ENCODE measurements at places on chromosomes 2 and 18. TPM values are rescaled to one million over a fixed set of nuclear protein-coding genes. Genes with fewer than 3 reads are reported as not detected.

- no peak for DNase-seq
- H3K27ac ChIP-seq, result no peak within 1 kb of the TSS
- H3K4me3 ChIP-seq, result no peak within 1 kb of the TSS
- peaks cover 18% of the 10 kb centered on the region for H3K27me3 ChIP-seq
- H3K4me1 ChIP-seq, result no peaks in the 10 kb centered on the region
Measured at GRCh38 chr2:11533278-11534070, at the start of gene GREB1. Gene GREB1 (plus strand): TSS chr2:11534045. CDS start chr2:11556615, 22,570 bp downstream.

Gene SETBP1
- 7.0 TPM for total RNA-seq

GRCh38 chr2:46701152-46701551, 214.5 kb downstream of the MCFD2 start:
- peaks cover 2% of the 10 kb centered on the region for H3K36me3 ChIP-seq
- peaks cover 34% of the 10 kb centered on the region for H3K4me1 ChIP-seq
- H3K27me3 ChIP-seq, result peaks cover 1% of the 10 kb centered on the region
- no peak for DNase-seq
- H3K27ac ChIP-seq, result no peak overlapping the region
- H3K4me3 ChIP-seq, result no peak overlapping the region

DNA sequence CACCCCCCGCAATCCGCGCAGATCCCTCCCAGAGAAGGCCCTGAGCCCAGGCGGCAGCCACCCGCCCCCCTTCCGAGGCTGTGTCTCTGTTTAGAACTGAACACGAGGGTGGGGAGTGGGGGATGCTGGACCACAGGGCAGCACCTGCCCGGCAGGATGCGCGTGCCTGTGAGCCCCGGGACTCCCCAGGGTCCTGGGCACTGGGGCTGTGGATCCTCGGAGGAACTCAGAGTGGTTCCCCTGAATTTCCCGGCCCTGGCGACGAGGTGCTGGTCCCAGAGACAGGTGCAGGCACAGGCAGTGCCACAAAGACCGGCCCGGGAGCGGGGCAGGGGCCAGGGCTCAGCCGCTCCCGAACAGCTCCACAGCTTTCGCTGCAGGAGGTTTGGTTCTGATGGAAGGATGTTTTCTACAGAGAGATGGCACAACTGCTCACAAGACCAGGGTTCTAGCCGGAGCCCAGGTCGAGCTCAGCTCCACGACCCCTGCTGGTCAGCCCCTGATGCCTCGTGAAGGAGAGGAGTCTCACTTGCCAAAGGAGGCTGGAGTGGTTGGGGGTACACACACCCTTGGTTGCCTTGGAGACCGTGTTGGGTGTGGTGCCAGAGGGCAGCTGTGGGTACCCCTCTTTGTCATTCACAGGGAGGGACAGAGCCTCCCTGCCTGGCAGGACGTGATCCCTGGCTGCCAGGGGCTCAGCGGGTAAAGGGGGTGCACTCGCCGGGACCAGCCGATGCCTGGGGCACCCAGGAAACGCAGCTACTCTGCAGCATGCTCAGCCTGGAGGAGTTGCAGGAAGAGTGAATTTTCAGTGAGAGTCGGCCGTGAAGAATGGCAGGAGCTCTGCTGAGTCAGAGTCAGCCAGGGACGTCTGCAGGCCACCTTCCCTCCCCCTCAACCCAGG, 4.4 kb upstream of the NEU4 start:
- peaks cover 3% of the 10 kb centered on the region for H3K27me3 ChIP-seq
- peak overlapping the region; percentile 60 for H3K27ac ChIP-seq
- H3K4me3 ChIP-seq, result peak overlapping the region; percentile 68
- H3K4me1 ChIP-seq, result peaks cover 17% of the 10 kb centered on the region
- no peaks in the 10 kb centered on the region for H3K36me3 ChIP-seq
- peak; percentile 46 for DNase-seq

DNA sequence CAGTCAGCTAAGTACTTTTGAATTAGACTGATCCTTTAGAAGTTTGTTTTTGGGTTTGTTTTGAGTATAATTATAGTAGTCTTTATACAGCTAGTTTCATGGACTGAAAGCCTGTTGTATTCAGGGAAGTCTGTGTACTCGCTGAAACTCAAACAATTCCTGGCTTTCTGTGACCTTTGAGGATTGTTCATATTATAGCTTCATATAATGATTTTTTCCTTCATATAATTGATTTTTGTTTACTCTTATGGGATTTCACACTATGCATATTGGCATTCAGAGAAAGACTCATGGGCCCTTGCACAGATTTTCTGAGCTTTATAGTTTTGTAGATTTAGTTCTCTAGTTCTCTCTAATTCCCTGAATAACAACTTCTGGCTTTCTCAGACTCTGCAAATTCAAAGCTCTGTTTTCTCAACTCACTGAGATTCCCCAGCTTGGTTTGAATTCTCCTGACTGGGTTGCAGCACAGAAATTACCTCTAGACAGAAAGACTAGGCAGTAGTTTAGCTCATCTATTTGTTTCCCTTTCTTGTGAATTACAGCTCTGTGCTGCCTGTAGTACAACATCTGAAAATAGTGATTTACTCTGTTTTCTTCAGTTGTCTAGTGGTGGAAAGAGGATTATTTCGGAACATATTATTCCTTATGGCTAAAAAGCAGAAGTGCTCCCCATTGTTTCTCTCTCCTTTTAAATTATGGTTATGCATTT, 495.9 kb upstream of the CNTNAP5 start:
- DNase-seq, result no peak
- no peaks in the 10 kb centered on the region for H3K36me3 ChIP-seq

GRCh38 chr2:168355121-168355520, 101.0 kb upstream of the CERS6 start:
- DNase-seq, result no peak
- H3K4me1 ChIP-seq, result peaks cover 30% of the 10 kb centered on the region
- no peaks in the 10 kb centered on the region for H3K36me3 ChIP-seq
- H3K27me3 ChIP-seq, result no peaks in the 10 kb centered on the region

DNA sequence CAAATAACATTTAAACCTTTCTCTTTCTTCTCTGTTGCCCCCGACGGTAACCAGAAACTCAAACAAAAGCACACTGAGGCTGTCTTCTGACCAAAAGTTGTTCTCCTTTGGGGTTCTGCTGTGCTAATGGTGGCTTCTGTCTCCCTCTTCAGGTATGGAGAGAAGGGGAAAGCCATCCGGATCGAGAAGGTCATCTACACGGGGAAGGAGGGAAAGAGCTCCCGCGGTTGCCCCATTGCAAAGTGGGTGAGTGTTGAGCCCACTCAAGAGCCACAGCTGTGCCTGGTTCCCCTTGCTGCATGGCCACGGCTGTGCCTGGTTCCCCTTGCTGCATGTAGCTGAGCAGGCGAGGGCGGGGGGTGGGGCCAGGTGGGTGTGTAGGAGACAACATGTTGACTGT, 67.4 kb downstream of the BOLA3 start:
- DNase-seq, result no peak
- no peak overlapping the region for H3K4me3 ChIP-seq
- peaks cover 31% of the 10 kb centered on the region for H3K36me3 ChIP-seq
- H3K27ac ChIP-seq, result no peak overlapping the region
- H3K27me3 ChIP-seq, result no peaks in the 10 kb centered on the region

DNA sequence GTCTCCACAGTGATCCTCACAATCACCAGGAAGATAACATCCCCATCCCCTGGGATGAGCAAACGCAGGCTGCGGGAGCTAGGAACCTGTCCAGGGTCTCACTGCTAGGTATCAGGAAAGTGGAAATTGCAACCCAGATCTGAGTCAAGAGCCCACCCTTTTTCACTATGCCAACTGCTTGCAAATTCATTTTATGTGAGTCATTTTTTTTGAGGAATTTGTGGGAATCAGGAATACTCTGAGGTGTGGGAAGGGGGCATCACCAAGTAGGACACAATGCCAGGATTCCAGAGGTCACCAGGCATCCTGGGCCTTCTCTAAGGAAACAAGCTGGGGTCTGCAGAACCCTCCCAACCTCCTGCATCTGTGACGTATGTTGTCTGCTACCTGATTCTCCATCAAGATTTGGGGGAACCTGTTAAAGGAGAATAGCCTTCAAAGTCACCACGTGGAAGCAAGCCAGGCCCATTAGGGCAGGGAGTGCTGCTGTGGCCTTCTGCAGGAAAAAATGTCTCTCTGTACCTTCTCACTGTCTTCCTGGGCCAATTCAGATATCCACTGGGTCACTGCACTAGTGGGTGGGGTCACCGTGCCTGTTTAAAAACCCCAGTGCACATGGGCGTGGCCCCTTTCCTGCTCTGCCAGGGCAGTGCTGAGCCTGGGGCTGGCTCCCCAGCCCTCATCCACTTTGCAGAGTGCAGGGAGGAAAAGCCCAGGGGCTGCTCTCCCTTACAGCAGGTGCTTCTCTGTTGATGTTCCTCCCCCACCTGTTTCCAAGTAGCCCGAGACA, 50.2 kb downstream of the MCFD2 start:
- no peaks in the 10 kb centered on the region for H3K4me1 ChIP-seq
- DNase-seq, result no peak
- H3K27ac ChIP-seq, result no peak overlapping the region
- peaks cover 2% of the 10 kb centered on the region for H3K27me3 ChIP-seq
- no peak overlapping the region for H3K4me3 ChIP-seq

DNA sequence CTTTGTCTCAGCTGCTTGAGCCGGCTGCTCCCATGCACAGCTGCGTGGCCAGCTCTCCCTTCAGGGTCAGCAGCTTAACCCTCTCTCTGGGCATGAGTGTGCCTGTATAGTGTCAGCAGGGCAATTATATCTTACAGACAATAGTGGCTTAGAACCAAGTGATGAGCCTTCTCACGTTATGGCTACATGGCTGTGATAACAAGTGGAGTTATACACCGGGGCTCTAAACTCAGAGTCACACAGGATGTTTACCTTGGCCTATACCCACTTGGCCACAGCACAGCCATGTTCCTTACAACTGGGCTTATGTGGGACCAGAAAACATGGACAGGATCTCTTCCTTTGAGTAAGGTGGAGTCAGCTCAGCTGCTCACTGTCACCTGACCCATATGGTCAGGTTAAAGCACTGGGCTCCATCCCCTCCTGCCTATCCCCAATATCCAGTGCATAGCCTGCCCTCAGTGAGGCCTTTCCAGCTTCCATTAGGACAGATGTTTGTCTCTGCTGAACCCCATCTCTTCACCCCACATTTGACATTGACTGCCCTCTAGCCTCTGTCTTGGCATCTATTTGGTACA, 294.2 kb upstream of the NCKAP5 start:
- H3K4me3 ChIP-seq, result no peak overlapping the region
- no peak for DNase-seq
- H3K27ac ChIP-seq, result no peak overlapping the region
- H3K27me3 ChIP-seq, result peaks cover 9% of the 10 kb centered on the region
- H3K4me1 ChIP-seq, result no peaks in the 10 kb centered on the region
- H3K36me3 ChIP-seq, result no peaks in the 10 kb centered on the region

Gene GPR55
- 12.5 TPM for total RNA-seq

Gene PROKR1
- not detected for total RNA-seq

Gene SPATS2L
- total RNA-seq, result 46.5 TPM

Gene ST8SIA5
- total RNA-seq, result not detected

DNA sequence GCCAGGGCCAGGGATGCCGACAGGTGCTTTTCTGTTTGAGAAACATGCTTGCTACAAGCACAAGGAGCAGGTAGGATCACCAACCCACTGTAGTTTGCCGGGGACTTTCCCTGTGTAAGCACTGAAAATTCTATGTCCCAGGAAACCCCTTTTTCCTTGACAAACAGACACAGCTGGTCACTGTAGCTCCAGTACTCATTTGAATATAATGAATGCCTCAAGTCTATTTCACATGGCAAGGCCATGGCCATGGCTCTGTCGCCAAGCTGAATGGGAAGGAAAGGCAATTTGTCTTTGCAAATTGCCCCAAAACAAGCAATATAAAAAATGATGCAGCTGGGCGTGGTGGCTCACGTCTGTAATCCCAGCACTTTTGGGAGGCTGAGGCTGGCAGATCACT, 49.6 kb upstream of the IGFBP2 start:
- no peaks in the 10 kb centered on the region for H3K36me3 ChIP-seq
- no peaks in the 10 kb centered on the region for H3K4me1 ChIP-seq
- H3K4me3 ChIP-seq, result no peak overlapping the region
- H3K27me3 ChIP-seq, result peaks cover 32% of the 10 kb centered on the region
- no peak overlapping the region for H3K27ac ChIP-seq
- DNase-seq, result no peak

DNA sequence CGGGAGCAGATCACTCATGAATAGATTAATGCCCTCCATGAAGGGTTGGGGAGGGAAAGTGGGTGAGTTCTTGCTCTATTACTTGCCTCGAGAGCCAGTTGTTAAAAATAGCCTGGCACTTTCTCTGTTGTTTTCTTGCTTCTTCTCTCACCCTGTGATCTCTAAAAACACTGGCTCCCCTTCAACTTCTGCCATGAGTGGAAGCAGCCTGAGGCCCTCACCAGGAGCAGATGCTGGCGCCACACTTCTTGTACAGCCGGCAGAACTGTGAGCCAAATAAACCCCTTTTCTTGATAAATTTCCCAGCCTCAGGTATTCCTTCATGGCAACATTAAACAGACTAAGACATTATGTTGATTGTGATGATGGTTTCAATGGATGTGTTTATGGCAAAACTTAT, 307.0 kb downstream of the PIEZO2 start:
- H3K27ac ChIP-seq, result no peak overlapping the region
- H3K4me3 ChIP-seq, result no peak overlapping the region
- no peaks in the 10 kb centered on the region for H3K4me1 ChIP-seq

DNA sequence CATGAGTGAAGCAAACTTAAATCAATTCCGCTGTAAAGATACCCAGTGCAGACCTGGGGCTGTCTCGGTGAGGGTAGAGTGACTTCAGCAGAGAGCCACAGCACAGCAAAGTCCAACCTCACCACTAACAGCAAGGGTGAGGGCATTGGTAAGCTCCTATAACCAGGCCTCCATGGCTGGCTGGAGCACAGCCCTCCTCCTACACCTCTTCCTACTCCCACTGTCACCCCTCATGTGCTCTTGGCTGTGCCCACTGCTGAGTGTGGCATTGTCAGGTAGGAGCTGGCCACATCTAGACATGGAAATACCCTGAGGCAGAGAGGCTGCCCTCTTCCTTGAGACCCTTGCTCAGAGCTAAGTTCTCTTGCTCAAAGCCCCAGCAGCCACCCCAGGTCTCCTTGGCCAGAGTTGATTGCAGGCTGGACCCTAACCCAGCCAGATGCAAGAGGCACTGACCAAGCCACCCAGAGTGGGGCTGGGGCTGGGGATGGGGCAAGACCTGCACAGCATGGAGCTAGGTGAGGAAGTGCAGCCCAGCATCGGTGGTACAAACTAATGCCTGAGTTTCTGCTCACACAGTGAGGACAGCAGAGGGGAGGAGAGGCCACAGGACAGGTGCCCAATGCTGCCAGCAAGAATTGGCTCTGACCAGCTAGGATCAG, 77.6 kb upstream of the RAB6C start:
- DNase-seq, result no peak
- peaks cover 7% of the 10 kb centered on the region for H3K27me3 ChIP-seq
- H3K27ac ChIP-seq, result no peak overlapping the region
- no peaks in the 10 kb centered on the region for H3K4me1 ChIP-seq
- no peaks in the 10 kb centered on the region for H3K36me3 ChIP-seq
- H3K4me3 ChIP-seq, result no peak overlapping the region

Gene HOXD8
- total RNA-seq, result not detected

DNA sequence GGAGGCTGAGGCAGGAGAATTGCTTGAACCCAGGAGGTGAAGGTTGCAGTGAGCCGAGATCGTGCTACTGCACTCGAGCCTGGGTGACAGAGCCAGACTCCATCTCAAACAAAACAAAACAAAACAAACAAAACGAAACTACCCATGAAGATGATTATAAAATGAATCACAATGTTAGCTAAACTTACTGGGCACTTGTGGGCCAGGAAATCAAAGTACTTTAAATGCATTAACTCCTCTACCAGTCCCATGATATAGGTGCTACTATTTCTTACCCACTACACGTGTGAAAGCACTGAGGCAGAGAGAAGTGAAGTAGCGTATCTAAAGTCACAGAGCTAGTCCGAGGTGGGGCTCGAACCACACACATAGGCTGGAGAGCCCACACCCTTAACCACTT, 53.6 kb downstream of the POLE4 start:
- H3K36me3 ChIP-seq, result no peaks in the 10 kb centered on the region
- no peak overlapping the region for H3K4me3 ChIP-seq
- no peaks in the 10 kb centered on the region for H3K4me1 ChIP-seq
- peaks cover 3% of the 10 kb centered on the region for H3K27me3 ChIP-seq
- no peak for DNase-seq

Gene CAPN14
- not detected for total RNA-seq

Gene KANSL1L
- 4.8 TPM for total RNA-seq
